ENCODE measurements at places on chromosomes 12 and 14.
A peak's percentile ranks its signal among the peaks of the same experiment; 100 is the strongest.

DNA sequence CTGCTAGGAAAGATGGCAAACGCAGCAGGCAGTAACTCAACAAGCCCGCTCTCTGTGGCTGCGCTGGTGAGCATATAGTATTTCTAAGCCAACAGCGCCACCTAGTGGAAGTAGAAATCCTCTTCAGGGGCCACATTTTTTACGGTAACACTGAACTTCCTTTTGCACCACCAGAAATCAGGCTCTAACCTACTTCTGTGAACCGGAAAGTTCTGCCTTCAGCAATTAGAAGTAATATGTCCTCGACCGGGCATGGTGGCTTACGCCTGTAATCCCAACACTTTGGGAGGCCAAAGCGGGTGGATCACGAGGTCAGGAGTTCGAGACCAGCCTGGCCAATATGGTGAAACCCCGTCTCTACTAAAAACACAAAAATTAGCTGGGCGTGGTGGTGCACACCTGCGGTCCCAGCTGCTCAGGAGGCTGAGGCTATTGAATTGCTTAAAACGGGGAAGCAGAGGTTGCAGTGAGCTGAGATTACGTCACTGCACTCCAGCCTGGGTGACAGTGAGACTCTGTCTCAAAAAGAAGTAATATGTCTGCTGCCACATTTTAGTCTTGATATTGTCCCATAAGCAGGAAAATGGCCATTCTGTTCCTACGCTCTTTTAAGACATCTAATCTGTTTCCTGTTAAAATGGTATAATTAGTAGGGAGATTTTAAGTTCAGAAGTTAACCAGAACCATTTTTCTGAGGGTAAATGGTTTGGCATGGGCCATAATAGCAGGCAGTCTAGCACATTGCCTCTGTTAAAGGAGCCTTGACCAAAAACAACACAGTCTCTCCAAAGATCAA, 26.8 kb downstream of the APOBEC1 start:
- peak; percentile 87 for DNase-seq

- DNase-seq = no peak
Measured at GRCh38 chr14:60935319-60935718, 45.6 kb downstream of the TRMT5 start.

DNA sequence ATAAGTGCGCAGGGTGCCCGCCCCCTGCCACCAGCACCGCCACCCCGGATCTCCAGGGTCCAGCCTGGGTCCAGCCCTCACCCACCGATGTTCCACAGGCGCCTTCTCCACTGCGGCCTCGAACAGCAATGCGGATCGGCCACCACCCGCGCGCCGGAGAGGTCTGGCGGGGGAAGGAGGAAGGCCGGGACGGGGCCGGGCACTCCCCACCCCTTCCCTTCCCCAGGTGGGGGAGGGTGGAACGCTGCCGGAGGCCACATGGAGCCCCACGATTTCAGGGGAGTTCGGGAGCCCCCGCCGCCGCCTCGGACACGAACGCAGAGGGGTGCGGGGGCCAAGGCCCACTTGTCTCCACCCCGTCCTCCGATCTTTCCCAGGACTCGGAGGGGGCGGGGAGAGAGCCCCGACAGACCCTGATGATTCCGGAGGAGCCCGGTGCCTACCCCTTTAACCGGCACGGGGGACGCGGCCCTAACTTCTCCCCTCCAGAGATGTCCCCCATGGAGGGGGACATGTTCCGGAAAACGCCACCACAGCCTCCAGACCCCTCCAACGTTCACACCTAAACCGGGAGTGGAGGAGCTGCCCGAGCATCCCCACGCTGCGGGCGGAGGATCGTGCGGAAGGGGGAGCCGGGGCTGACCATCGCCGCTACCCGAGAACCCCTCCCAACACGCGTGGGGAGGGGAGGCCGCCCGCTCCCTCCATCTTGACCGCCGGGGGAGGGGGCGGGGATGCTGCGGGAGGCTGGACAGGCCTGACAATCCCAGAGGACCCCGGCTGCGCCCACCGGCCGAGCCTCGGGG, 1.1 kb downstream of the ATXN2 start:
- DNase-seq = peak; percentile 53

DNA sequence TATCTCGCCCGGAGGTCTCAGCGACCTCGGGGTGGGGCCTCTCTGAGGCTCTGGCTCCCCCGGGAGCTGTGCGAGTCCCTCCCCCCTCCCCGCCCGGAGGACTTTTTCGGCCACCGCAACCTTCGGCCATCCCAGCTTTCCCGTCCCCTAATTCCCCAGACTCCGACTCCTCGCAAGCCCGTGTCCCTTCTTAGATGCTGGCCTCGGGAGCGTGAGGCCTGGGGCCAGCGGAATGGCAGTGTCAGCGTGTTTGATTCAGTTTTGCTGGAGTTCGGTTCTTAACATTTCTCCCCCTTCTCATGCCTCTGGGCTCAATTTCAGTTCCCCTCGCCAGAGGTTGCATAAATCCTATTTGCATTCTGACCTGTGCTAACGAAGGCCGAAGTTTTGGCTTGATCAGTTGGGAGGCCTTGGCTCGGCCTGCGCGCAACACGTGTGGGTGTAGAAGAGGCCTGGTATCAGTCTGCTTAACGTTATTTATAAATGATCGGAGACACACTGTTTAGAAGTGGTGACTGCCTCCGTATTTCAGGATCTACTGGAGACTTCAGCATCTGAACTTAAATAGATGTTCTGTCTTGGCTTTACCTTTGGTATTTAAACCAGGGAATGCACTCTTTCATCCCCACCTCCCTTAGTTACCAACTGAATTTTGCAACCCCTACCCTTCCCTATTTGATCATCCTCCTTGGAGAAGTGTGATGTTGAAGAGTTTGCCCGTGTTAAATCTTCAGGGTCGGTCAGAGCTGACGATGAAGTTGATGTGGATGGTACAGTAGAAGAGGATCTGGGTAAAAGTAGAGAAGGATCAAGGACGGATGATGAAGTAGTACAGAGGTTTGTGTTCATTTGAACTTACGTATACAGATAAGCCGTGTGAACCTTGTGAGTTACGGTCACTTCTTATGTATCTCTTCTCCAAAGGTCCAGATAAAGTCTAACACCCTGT, 851 bp downstream of the HSP90B1 start:
- DNase-seq = peak; percentile 53

GRCh38 chr12:131049002-131049401, 95.3 kb downstream of the ADGRD1 start:
- DNase-seq = no peak

DNA sequence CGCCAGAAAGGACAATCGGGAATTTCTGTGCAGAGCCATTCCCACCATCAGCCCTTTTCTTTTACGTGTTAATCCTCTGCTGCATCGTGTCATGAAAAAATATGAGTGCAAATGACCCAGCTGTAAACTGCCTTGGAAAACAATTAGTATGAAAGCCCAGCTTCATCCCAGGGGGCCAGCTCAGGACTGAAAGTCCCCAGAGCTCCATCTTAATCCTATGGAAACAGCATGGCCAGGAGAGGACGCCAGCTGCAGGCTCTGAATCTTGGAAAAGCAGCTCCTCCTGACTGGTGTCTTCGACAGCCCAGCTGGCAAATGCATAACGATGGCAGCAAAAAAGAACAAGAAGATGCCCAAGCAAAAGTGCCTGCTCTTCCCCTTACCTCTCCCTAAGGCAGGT, 191.5 kb downstream of the NTF3 start:
- DNase-seq = no peak

- DNase-seq = no peak
Measured at GRCh38 chr12:100243137-100243536, 23.7 kb downstream of the DEPDC4 start.

DNA sequence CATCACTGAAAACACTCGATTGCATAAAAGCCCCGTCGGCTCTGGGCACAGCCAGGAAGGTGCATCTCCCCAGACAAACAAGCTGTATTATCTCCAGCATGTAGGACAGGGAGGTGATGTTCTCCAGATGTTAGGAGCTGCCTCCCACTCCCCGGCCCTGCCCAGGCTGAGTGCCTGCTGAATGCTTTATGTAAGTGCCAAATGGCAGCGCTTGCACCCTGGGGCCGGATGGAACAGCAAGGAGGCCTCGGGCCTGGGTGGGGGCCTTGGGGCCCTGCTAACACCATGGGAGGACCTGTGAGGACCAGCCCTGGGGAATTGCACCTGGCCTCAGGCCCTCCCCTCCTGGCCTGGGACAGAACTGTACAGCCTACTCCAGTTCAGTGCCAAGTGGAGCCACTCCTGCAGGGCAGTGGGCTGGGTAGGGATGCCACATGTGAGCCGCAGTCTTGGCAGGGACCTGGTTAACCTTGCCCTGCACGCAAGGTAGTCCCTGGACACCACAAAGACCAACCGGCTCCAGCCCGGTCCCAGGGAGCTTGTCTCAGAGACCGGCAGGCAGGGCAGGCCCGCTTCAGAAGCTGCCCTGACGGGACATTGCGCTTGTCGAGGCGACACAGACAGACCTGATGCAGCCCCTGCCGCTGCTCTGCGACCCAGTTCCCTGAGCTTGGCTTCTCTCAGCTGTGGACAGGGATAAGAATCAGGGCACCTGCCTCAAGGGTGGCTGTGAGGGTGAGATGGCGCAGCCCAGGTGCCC, 35.3 kb upstream of the PPP1R13B start:
- DNase-seq = no peak

All from muscle of arm (tissue), 14 donors.